Activated CD4-positive, alpha-beta T cell treated with anti-CD3 and anti-CD28 coated beads for 4 hours (primary cell): ENCODE measurements at places on chromosomes 2 and 18.

GRCh38 chr2:33250417-33251029 lies 225.9 kb upstream of the RASGRP3 start:
- DNase-seq = no peak

GRCh38 chr2:218397820-218398436 lies 1.7 kb upstream of the CTDSP1 start:
- peak; percentile 38 for DNase-seq

DNA sequence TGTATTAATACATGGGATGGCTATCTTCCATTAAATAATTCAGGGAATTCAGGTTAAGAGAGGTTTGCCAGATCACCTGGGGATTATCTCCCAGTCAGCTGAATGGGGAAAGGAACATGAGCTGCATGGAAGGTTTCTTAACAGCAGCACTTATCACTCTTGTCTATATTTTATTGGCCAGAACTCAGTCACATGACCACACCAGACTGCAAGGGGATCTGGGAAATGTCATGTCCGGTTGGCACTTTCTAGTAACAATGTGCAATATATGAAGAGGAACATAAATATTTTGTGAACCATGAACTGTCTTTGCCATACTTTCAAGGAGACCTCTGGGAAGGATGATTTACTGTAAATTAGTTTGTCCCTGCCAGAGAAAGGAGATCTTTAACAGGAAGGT lies 599.1 kb downstream of the SLC4A3 start:
- DNase-seq = no peak

- no peak for DNase-seq
These were observed 1.9 kb downstream of the CABLES1 start for GRCh38 chr18:23137097-23137635.

DNA sequence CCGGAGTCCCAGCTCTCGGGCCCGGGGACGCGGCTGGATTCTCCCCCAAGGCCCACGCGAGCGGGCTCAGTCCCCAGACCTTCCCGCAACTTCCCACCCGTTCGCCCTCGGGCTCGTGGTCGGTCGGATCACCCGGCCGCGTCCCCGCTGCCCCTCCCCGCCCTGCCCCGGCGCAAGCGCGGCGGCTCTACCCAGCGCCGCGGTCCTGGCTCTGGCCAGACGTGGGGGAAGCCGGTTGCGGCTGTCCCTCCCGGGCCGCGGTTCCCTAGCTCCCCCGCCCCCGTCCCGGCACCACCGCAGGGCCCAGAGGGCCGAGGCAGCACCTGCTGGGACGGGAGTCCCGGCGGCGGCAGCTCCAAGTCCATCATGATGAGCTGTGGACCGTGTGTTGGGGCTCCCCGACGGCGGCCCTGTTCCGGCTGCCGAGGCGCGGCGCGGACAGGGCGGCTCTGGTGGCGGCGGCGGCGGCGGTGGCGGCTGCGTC lies 276 bp downstream of the NFE2L2 start:
- no peak for DNase-seq

- DNase-seq = peak; percentile 46
These were observed 3.0 kb downstream of the HPCAL1 start for GRCh38 chr2:10305715-10306114.

- no peak for DNase-seq
These were observed 40.3 kb downstream of the SRBD1 start for GRCh38 chr2:45570671-45571334.

- DNase-seq = no peak
These were observed 31.0 kb upstream of the GREB1 start for GRCh38 chr2:11502740-11503292.

- no peak for DNase-seq
These were observed 577.3 kb downstream of the SATB2 start for GRCh38 chr2:198880421-198880820.

- DNase-seq = no peak
These were observed 45.2 kb downstream of the CYP1B1 start for GRCh38 chr2:38030635-38031355.

GRCh38 chr2:211331736-211332135 lies 775.3 kb downstream of the CPS1 start:
- no peak for DNase-seq

GRCh38 chr2:119837759-119838158 lies 78.0 kb downstream of the PTPN4 start:
- no peak for DNase-seq

GRCh38 chr2:216006164-216006663 lies 7.1 kb downstream of the MREG start:
- DNase-seq = peak; percentile 23

DNA sequence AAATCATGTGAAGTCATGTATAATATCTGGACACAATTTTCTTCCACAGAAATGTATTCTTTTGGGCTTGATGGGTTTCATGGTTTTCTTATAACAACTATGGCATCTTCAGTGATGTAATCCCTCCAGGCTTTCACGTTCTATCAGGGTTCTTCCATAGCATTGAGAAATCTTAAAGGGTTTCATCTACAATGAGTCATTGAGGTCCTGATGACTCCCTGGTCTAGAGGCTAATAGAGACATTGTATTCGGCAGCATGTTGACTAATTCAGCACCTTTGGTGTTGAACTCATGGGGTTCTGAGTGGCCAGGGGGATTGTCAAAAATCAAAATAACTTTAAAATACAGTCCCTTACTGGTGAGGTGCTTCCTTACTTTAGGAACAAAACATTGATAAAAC lies 614.0 kb upstream of the CRIM1 start:
- DNase-seq = no peak

GRCh38 chr2:71686781-71687180 lies 233.4 kb downstream of the DYSF start:
- no peak for DNase-seq

DNA sequence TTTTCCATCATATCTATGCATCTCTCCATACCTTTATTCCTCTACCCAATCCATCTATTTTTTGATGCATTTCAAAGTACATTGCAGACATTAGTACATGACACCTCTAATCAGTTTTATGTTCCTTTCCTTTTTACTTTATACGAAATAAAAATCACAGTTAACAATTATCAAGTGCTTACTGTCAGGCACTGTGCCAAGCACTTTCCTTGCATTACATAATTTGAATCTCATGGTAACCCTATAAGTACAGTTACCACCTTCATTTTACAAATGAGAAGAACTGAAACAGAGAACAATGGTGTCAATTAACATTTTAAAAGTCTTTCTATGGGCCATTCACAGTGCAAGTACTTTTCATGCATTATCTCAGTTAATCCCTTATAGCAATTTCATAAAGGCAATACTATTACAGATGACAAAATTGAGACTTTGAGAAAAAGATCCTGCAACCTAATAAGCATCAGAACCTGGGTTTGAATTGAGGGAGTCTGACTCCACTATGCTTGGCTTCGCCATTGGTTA lies 544.4 kb upstream of the TNP1 start:
- no peak for DNase-seq

- DNase-seq = no peak
These were observed 82.7 kb upstream of the SLC66A3 start for GRCh38 chr2:11072550-11072949.

DNA sequence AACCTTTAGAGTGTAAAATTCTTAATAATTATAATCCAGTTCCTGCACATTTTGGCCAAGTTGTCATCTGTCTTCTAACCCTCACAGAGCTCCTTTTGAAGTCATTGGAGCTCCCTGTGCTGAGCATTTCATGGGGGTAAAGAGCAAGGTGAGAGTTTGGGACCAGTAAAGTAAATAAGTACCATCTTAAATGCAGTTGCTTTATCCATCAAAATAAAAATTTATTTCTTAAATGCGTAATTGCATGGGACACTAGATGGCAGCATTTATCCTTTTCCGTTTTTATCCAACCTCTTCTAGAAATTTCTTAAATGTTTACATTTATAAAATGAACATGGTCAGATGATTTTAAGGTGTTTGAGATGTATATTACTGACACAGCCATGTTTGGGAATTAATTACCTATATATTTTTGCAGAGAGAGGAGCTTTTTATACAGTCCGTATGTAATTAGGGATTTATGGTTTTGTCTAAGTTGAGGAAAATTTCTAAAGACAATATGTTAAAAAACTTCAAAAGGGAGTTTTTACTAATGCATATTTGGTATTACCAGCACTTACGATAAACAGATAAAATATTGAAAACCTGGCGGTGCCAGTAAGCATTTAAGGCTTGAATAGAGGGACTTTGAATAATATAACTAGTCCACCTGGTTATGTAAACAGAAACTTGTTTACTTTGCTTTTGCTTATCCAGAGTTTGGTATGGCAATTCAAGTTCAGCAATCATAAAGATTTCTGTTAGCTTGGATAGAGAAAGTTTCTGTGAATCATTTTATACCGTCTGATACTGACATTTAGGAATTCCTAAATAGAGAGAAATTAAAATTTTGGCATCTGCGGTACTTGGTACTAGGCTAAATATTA lies 54.5 kb downstream of the ACSL3 start:
- no peak for DNase-seq

- no peak for DNase-seq
These were observed 142.6 kb upstream of the CYP1B1 start for GRCh38 chr2:38218591-38218991.

DNA sequence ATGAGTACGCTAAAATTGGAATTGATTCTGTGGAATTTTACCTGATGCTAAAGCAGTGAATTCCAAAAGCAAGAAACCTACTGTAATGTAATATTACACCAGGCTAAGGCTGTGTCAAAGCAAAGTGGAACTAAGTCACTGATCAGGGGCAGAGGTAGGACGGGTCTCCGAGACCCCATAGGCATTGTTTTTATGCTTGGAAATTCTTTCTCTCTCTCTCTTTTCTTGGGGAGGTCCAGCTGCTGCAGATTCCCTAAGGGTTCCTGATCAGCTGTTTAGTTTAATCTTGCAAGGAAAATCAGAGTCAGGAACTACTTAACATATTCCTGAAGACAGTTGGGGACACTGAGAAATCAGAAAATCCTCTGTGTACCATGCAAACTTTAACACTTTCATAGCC lies 220.2 kb downstream of the SRBD1 start:
- no peak for DNase-seq

DNA sequence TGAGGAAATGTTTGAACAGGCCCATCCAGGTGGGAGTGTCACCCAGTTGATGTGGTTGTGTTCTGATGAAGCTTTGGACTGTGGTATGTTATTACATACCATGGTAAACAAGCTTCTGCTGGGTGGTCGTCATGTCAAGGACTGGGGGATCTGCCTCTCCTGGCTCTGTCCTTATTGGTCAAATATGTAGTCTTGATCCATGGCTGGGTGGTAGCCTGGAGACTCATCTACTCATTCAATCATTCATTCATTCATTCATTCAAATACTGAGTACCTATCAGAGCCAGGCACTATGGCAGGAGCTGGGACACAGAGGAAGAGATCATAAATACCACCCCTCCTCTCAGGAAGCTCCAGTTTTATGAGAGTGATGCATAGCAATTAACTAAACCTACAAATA lies 60.8 kb downstream of the TACR1 start:
- DNase-seq = no peak

- no peak for DNase-seq
These were observed 116.4 kb downstream of the ZNF521 start for GRCh38 chr18:25235401-25236042.

GRCh38 chr2:74619651-74620297 lies 28.4 kb downstream of the M1AP start:
- no peak for DNase-seq

DNA sequence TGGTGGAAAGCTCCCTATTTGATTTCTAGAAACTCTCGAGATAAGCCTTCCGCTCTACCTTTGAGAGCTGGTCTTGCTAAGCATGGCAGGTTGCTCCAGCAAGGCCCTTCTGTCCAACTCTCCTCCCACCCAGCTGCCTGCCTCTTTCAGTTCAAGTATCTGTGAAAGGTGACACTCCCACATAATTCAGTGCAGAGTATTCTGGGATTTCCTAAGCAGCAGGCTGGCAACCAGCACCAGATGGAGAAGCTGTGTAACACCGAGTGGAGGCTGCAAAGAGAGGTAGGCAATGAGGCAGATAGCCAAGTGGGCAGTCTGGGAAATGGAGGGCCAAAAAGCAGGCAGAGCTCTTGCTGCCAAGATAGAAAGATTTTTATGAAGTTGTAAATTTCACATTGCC lies 88.4 kb upstream of the CAVIN2 start:
- no peak for DNase-seq

DNA sequence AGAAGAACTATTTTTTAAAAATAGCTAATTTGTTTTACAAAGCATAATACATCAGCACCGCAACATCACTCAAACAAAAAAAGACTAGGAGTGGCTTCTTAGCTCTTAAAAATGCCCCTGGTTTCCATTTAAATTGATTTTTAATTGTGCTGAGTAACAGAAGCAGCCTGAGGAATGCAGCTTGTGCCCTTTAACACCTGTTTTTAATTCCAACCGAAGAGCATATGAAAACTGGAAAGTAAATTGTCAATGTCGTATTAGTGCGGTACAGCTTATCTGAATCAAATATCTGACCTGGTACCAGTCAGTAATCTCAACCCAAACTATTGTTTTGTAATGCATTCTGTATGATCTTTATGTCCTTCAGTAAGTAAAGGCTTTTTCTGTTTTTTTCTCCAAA lies 13.2 kb upstream of the CD302 start:
- DNase-seq = no peak

DNA sequence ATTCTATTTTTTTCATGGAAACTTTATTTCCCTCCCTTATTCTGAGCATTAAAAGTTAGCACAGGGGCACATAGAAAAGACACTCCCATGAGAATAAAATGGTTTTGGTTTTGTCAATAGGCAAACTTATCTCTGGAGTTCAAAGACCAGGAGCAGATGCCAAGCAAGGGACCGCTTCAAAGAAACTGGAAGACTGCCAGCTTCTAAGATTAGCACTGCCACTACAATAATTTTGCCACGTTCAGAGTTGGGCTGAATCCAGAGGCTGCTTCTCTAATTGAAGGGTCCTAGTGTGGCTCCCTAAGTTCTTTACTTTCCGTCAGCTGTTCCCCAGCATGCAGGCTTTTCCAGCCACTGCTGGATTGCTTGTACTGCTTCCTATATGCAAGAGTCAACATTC lies 681.0 kb upstream of the GCFC2 start:
- DNase-seq = no peak

DNA sequence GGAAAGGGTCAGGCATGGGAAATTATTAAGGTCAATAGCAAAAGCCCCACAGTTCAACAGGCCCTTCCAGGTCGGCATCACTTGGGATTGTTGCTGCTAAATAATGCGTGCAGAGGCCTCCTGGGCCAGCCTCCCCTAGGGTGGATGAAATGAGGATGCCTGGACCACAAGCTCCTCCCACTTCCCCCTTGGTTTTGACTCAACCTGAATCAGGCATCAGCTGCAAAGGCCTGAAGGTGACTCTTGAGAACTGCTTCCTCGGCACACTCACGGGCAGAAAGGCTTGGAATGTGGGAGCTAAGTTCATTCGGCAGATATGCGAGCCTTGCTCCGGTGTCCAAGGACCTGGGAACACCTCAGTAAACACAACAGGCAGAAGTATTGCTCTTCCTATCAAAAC lies 69.3 kb downstream of the MBP start:
- DNase-seq = peak; percentile 74

- no peak for DNase-seq
These were observed 500.2 kb upstream of the ZEB2 start for GRCh38 chr2:145020139-145020538.

DNA sequence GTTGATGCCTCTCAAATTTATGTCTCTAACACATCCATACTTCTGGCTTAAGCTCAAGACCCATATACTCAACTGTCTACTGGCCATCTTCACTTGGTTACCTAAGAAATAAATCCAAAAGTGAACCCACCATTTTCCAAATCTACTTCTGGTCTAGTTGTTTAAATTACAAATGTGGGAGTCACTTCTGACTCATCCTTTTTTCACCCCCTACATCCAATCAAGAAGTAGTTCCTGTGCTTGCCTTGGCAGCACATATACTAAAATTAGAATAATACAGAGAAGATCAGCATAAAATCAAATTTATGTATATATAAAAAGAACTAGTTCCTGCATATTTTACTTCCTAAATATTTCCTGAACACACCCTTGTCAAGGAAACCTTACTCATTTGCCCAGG lies 53.6 kb downstream of the STRN start:
- no peak for DNase-seq

GRCh38 chr2:231241755-231242507 lies 43.5 kb downstream of the ARMC9 start:
- no peak for DNase-seq
